ENCODE measurements at places on chromosomes 6 and 20. TPM values are rescaled to one million over a fixed set of nuclear protein-coding genes. Genes with fewer than 3 reads are reported as not detected.

The HLA-DOA gene
- total RNA-seq: 21.6 TPM

The SLC25A27 gene
- total RNA-seq: 22.6 TPM

The CSTF1 gene
- total RNA-seq: 30.7 TPM

The BTNL2 gene
- not detected for total RNA-seq

The MYO6 gene
- total RNA-seq: 114 TPM

The GPSM3 gene
- total RNA-seq: 28.1 TPM

The EPPIN gene
- total RNA-seq: not detected

The CDH4 gene
- total RNA-seq: 1.1 TPM

The STX11 gene
- 6.7 TPM for total RNA-seq

The KCNQ5 gene
- 0.50 TPM for total RNA-seq

The DSP gene
- total RNA-seq: 96.2 TPM

The TRMT6 gene
- 12.3 TPM for total RNA-seq

The LZTS3 gene
- total RNA-seq: 20.0 TPM

The ASIP gene
- not detected for total RNA-seq

The PSMG4 gene
- total RNA-seq: 24.9 TPM

The DLL1 gene
- 11.9 TPM for total RNA-seq

The PTK7 gene
- 55.2 TPM for total RNA-seq

The VWA7 gene
- total RNA-seq: 32.5 TPM

The RSPO4 gene
- total RNA-seq: 0.13 TPM

The SMIM8 gene
- total RNA-seq: 10.5 TPM

The LY6G6C gene
- total RNA-seq: not detected

The QRSL1 gene
- 18.0 TPM for total RNA-seq

The HNF4A gene
- total RNA-seq: 26.0 TPM

The SLCO4A1 gene
- 80.3 TPM for total RNA-seq

The OPRM1 gene
- not detected for total RNA-seq

The SNRPB2 gene
- 43.6 TPM for total RNA-seq

The LINC00237 gene
- total RNA-seq: not detected

The DNPH1 gene
- total RNA-seq: 74.3 TPM

The DLK2 gene
- total RNA-seq: 0.50 TPM

The GRM4 gene
- total RNA-seq: not detected

The BNIP5 gene
- total RNA-seq: 0.44 TPM

The PSORS1C2 gene
- total RNA-seq: not detected

The LY6G6D gene
- total RNA-seq: not detected

The NOX3 gene
- not detected for total RNA-seq

The DEFB115 gene
- total RNA-seq: not detected

The UBD gene
- 33.5 TPM for total RNA-seq

The SLC35F1 gene
- total RNA-seq: 0.63 TPM

The MLN gene
- not detected for total RNA-seq

The LPA gene
- not detected for total RNA-seq

The DDAH2 gene
- total RNA-seq: 98.9 TPM

The OR2H2 gene
- not detected for total RNA-seq

The PHF3 gene
- 58.3 TPM for total RNA-seq

The PTCRA gene
- not detected for total RNA-seq

The PDYN gene
- not detected for total RNA-seq

The TRIM10 gene
- 0.79 TPM for total RNA-seq
